ENCODE measurements at places on chromosomes 12 and 14.

DNA sequence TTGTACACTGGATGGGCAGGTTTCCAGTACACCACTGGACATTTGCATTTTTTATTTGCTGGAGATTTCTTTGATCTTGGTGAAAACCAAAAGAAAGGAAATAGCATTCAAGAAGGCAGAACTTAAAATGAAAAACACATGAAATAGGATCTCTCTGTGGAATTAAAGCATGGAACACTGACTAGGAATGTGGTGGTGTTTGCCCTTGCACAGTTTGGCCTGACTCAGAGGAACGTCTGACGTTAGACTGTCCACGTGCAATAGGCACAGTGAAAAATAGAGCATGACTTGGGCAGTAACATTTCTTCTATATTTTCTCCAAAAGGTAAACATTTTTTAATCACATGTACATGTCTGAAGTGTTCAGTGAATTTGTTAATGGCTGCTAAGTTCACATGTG is 474.1 kb upstream of the PRICKLE1 start:
- H3K4me1 ChIP-seq = peaks cover 11% of the 10 kb centered on the region
- H3K27ac ChIP-seq = peak overlapping the region; percentile 36
- H3K27me3 ChIP-seq = no peaks in the 10 kb centered on the region
- peak; percentile 79 for DNase-seq
- H3K4me3 ChIP-seq = no peak overlapping the region

- no peak overlapping the region for H3K27ac ChIP-seq
- H3K4me3 ChIP-seq = no peak overlapping the region
- no peaks in the 10 kb centered on the region for H3K27me3 ChIP-seq
These were observed 96.1 kb upstream of the GRIP1 start for GRCh38 chr12:66774929-66775328.

DNA sequence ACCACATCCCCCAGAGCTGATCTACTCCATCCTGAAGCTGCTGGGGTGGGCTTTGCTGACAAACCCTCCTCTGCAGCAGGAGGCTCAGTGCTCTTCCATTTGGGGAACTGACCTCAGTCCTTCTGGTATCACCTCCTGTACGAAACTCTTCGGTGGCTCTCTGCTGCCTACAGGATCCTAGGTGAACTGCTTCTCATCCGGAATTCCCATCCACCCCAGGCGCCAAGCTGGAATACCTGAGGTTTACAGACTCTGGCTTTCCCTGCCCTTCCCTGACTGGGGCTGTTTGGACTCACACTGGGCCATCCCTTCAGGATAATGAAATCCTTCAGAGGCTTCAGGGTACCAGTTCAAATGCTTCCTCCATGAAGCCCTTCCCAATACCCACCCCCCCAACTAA is 26.2 kb downstream of the GCN1 start:
- H3K4me3 ChIP-seq = no peak overlapping the region
- no peak overlapping the region for H3K27ac ChIP-seq
- no peaks in the 10 kb centered on the region for H3K27me3 ChIP-seq
- H3K4me1 ChIP-seq = peaks cover 8% of the 10 kb centered on the region

DNA sequence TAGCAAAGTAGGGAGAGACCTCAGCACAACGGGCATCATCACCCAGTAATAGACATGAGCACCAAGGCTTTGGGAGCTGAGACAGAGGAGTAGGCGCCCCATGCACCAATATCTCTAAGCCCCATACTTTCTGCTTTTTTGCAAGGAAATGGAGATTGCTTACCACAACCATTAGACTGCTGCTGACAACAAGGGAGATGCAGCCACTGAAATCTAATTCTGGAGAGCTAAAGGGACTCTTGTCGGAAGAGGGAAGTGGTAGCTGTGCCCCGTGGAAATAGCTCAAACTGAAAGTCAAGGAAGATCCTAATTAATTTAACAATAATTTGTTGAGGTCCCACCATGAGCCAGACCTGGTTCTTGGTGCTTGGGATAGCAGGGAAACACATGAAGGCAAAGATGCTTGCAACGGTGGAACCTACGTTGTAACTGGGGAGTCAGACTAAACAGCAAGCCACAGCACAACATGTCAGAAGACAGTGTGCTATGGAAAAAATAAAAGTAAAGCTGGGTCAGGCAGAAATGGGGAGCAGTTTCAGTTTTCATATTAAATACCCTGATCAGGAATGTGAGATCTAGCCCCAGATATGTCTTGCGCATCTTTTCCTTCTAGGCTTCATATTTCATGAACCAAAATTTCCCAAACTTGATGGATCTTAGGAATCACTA is 1131.0 kb downstream of the BCL11B start:
- no peaks in the 10 kb centered on the region for H3K36me3 ChIP-seq
- no peak overlapping the region for H3K4me3 ChIP-seq
- no peaks in the 10 kb centered on the region for H3K4me1 ChIP-seq
- no peak overlapping the region for H3K27ac ChIP-seq

DNA sequence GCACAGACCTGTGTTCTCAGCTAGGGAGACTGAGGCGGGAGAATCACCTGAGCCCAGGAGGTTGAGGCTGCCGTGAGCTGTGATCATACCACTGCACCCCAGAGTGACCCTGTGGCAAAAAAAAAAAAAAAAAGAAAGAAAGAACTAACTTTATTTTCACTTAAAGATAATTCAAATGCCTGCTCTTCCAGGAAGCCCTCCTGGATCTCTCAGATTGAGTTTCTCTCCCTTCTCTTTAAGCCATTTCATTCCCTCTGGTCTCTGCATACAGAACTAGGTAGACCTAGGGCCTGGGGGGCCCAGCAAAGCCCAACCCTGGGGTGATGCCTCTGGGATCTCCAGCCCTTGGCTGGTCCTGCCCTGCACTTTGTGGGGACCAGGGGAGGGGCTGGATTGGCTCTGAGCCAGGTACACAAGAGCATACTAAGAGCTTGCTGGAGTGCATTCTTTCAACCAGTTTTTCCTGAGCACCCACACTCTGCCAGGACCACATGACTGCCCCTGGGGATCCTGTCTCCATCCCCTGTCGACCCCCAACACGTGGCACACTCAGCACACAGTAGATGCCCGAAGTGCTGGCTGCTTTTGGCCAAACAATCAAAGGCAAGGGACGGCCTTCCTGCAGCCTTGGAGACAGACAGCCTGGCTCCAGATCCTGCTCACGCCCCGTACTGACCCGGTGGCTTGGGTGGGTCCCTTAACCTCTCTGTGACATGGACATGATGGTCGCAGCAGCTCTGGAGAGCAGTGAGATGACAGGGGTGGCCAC is 52.7 kb downstream of the CYP46A1 start:
- peak; percentile 27 for DNase-seq
- H3K27ac ChIP-seq = no peak overlapping the region
- H3K36me3 ChIP-seq = no peaks in the 10 kb centered on the region
- peak overlapping the region; percentile 49 for H3K4me3 ChIP-seq
- no peaks in the 10 kb centered on the region for H3K4me1 ChIP-seq
